Activated CD4-positive, alpha-beta T cell treated with anti-CD3 and anti-CD28 coated beads for 24 hours (primary cell): ENCODE measurements at places on chromosomes 6 and 20.

- DNase-seq: no peak
These were observed 8.6 kb upstream of the ADAM33 start for GRCh38 chr20:3690413-3690812.

DNA sequence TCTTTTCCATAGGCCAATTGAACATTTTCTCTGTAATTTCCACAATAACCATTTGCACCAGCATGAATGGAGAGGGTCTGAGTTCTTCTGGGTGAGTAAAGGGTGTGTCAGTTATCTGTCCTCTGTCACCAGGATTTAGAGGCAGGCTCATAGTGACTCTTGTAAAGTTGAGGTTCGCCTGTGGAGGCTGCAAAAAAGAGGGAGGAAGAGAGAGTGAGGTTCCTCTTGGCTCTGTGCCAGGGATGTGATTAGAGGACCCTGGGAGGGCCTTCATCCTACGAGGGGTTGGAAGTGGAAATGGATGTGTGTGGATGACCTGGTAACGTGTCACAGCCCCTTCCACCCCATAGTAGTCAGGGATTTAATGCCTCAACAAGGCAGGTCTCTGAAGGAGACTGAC lies 242.0 kb downstream of the ESR1 start:
- DNase-seq: no peak

DNA sequence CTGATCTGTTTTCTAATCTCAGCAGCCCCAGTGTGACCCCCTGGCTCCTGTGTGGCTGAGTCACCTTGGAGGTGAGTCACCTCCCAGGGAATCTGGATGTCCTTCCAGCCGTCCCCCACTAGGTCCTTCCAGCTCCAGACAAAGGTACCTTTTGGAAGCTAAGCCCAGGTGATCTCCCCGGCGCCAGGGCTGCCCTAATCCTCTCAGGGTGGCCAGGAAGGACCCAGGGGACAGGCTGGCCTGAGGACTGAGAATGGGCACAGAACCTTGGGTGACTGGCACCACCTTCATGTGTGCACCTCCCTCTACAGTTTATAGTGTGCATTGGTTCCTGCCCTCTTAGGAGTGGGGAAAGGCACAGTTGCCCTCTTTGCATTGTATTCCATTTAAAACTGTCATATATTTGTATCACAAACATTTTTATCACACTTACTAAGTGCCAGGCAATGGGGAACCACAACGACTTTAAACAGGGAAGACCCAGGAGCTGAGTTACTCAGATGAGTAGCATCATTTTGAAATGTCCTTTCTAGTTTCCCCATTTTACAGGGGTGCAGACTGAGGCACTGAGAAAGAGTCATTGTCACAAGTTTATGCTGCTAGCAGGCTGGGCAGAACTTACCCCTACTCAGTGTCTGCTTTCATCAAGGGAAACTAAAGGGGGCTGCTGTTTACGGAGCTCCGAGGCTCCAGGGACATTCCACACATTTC lies 2.6 kb upstream of the BPIFB4 start:
- no peak for DNase-seq

GRCh38 chr6:118895261-118895560 lies 1.3 kb downstream of the ASF1A start:
- no peak for DNase-seq

- DNase-seq: no peak
These were observed 47.7 kb upstream of the PLCB4 start for GRCh38 chr20:9021216-9021615.
